RPMI8226 (cell line): ENCODE measurements at places on chromosomes 1 and 21.

DNA sequence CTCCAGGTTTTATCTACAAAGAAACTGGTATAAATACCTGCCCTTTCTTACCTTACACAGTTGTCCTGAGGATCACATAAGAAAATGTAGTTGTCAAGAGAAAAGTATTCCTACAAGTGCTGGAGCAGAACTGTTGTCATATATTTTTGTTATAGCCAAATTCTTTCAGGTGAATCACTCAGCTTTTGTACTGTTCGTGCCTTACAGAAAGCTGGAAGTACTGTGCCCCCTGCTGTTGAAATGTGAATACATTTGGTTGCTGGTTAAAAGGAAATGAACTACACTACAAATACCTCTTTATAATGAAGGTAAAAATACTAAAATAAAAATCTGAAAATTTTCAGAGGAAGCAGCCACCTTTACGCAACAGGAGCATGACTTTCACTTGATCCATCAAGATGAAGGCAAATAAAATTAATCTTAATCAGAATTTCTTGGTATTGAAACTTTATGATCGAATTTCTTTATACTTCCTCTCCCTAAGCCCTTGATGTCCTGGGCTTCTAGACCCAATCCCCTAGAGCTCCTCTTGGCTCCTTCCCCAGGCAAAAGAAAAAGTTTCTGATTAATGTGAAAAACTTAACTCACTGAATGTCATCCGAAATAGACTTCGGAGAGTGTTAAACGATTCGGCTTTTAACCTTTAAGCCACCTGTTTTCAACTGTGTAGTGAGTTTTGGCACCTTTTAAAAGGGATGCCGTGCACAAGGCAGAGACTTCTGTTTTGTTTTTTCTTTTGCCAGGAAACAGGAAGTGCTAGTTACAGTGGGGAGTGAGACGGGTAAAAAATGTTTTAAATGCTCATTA, 12.5 kb downstream of the CHML start:
- DNase-seq = peak; percentile 69

GRCh38 chr21:45125357-45125756, 51.0 kb downstream of the ADARB1 start:
- no peak for DNase-seq

DNA sequence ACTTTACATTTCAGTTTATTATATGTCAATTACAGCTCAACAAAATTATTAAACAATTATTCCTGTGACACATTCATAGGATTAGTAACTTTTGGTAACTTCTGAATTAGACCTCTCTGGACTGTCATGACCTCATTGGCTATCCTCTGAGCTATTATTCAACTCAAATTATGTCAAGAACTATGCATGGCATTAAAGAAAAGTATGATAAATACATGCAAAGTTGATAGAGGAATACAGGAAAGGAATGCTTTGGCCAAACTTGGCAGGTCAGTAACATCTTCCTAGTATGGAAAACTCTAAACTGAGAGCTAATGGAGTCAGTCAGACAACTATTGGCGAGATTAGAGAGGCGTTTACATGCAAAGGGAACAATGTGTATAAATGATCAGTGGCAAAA, 158.4 kb downstream of the DUSP10 start:
- DNase-seq = no peak

- no peak for DNase-seq
Measured at GRCh38 chr1:44284184-44284583, 70.9 kb downstream of the ERI3 start.

- DNase-seq = no peak
Measured at GRCh38 chr1:20282533-20282932, 8.1 kb upstream of the VWA5B1 start.

GRCh38 chr1:19888112-19888511, 5.9 kb downstream of the OTUD3 start:
- DNase-seq = no peak
